ENCODE measurements at places on chromosomes 3 and 15. TPM values are rescaled to one million over a fixed set of nuclear protein-coding genes. Genes with fewer than 3 reads are reported as not detected.

The CDCP1 gene
- total RNA-seq: 0.09 TPM

The DENND6A gene
- total RNA-seq: 33.7 TPM

The NOX5 gene
- 0.09 TPM for total RNA-seq

The ATP13A3 gene
- total RNA-seq: 143 TPM

The DUOXA2 gene
- not detected for total RNA-seq

Data from cerebellum (tissue), 4 donors.